ENCODE measurements at places on chromosomes 13 and 19.

- no peak for DNase-seq
Measured at GRCh38 chr13:48192411-48192935, 40.5 kb upstream of the ITM2B start.

GRCh38 chr19:52188822-52189734, 774 bp upstream of the PPP2R1A start:
- no peak for DNase-seq

DNA sequence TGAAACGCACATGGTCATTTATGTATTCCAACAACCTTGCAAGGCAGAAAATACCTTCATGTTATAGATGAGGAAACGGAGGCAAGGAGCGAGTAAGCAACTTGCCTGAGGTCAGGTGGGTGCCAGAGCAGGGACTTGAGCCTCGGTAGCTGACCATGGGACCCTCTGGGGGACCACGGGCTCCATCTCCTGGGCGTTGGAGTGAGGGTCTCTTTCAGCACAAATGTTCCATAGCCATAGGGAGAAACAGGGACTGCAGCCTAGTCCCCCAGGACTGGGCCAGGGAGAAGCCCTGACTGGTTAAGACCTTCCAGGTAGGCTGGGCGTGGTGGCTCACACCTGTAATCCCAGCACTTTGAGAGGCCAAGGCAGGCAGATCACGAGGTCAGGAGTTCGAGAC, 38.4 kb upstream of the ADGRE5 start:
- DNase-seq = no peak

- DNase-seq = no peak
Measured at GRCh38 chr19:748274-748598, 2.7 kb upstream of the MISP start.

DNA sequence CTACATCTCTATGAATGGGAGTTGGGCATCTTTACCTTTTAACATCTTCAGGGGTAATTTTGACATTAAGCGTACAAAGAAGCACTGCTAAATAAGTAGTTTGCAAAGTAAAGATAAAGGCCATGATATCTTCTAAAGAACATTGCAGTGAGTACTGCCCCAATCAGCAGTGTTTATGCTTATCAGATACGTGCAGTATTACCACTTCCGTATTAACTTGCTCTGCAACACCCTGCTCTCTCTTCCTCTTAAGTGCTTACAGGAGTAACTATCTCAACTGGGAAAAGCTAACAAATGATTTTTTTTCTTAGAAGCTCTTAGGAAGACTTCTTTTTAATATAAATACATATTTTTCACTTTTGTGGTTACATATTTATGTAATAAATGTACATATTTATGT, 793.7 kb upstream of the SLC10A2 start:
- no peak for DNase-seq

GRCh38 chr13:90177512-90177911, 1170.0 kb upstream of the MIR17HG start:
- no peak for DNase-seq

GRCh38 chr13:113962975-113963374, 10.9 kb downstream of the C13orf46 start:
- DNase-seq = no peak

Data from activated CD4-positive, CD25-positive, alpha-beta regulatory T cell treated with anti-CD3 and anti-CD28 coated beads, Interleukin-2, amount 50 U/mL, for 16 hours (primary cell).